Inflammatory macrophage treated with lipopolysaccharide for 4 hours (primary cell): ENCODE measurements at places on chromosomes 13 and 19.

DNA sequence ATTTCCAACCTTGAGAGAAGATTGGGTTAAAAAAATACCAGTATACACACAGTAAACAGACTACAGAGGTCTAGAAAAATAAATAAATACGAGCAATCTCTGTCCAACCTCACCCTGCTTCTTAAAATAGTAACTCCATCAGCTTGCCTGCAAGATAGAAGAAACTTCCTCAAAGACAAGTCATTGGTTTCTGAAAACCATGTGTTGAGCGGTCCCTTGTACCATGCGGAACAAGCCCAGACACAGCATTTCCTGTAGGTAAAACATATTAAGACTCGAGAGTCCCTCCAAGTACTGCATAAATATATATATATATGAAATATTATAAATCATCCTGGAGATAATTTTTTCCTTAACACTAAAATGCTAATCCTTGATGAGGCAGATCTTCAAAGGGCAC is 157.4 kb downstream of the MZT1 start:
- DNase-seq: no peak

GRCh38 chr13:74570834-74571233 is 436.6 kb upstream of the KLF12 start:
- DNase-seq: no peak

- DNase-seq: no peak
Measured at GRCh38 chr19:29245215-29245614, 32.3 kb upstream of the UQCRFS1 start.

- DNase-seq: no peak
Measured at GRCh38 chr19:32748497-32748896, 28.9 kb downstream of the TDRD12 start.

- no peak for DNase-seq
Measured at GRCh38 chr13:21686751-21687391, 16.0 kb downstream of the FGF9 start.

DNA sequence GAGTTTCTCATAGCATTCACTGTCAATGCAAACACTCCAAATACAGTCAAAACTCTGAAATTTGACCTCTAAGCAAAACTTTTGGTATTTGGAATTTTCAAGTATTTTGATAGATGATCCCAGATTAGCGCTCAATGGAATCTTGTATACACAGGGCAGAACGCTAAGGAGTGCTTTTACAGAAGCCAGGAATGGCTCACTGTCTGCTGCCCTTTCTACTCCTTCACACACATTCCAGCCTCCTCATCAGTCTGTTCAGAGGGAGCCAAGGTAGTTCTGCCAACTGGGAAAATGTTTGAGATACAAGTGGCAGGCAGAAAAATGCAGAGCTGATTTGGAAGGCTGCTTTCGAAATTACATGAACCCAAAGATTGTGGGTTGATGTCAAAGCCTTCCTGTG is 4.4 kb upstream of the STARD13 start:
- no peak for DNase-seq
